ENCODE measurements at places on chromosomes 2 and 18.

DNA sequence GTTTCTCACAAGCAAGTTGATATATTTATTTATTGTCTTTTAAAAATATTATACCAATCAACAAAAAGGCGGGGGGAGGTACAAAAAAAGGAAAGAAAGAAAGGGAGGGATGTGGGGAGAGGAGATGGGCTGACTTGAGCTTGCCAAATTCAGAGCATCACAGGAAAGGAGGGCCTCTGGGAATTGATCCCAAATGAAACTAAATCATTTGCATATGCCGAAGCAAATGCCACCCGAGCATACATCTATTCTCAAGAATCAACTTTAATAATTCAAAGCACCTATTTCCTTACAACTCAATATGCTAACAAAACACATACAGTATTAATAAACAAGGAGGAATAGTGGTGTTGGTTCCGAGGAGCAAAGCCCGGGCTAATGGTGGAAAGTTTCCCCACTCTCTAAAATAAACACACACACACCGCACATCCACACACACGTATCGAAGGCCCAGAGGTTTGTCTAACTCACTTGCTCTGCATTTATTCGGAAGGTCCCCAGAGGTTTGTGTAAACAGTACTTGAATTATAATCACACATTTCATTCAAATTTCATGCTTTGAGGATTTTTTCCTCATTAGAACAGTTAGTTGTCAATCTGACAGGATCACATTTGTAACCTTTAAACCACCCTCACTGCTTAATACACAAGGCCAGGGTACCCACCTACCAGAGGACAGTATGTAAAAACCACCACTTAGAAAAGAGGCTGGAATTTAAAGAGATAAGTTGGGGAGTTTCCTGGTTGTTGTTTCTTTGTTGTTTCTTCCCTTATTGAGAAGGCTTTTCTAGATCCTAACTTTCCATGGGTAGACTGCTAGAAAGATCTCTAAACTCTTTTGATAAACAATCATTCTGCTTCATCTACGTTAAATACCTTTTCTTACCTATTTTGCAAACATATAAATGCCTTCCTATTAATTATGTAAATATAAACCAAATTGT is 264.7 kb downstream of the TCF4 start:
- DNase-seq = peak; percentile 86

DNA sequence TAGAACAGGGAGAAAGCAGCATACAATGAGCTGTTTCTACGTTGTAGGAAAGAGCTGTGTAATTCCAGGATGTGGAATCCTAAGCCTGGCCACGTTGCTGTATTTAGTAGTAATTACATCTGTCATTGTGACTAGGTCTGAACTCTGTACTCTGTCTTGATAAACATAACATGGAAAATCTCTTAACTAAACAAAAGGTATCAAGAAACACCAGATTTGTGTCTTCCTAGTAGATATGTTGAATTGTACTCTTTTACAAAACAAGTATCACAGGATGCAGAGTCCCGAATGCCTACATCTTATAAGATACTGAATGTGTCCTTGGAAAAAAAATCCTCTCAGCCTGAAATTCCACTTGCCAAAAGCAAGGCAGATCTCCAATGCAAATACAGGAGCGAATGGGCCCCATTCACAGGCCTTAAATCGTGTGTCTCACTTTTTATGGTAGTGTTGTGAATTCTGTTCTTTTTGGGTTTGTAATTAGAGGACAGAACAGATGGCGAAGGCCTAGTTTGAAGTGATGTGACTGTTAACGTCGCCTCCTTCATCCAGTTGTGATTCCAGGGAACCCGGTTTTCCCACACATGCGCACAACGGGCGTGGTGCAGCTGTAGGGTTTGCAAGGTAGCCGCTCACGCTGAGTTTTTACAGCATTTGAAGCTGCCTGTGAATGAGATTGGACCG is 246.5 kb downstream of the GBX2 start:
- no peak for DNase-seq

- no peak for DNase-seq
These were observed 71.1 kb upstream of the CTDP1 start for GRCh38 chr18:79608535-79608934.

DNA sequence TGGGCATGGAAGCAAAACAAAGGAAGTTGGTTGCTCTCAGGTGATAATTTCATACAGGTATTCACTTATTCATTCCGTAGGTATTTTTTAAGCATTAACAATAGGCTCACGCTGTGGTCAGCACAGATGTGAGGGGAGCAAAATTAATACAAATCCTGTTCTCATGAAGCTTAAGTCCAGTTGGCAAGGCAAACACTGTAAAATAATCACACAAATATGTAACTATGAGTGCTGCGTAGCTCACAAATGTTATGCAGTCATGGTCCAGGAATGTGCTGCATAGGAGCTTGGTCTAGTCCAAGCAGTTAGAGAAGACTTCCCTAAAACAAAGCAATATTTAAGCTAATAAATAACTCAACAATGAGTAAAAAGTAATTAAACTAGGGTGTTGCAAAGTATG is 23.9 kb downstream of the SP5 start:
- DNase-seq = peak; percentile 74

Measured in muscle of leg (tissue), 16 donors.